ENCODE measurements at places on chromosomes 6 and 20.

DNA sequence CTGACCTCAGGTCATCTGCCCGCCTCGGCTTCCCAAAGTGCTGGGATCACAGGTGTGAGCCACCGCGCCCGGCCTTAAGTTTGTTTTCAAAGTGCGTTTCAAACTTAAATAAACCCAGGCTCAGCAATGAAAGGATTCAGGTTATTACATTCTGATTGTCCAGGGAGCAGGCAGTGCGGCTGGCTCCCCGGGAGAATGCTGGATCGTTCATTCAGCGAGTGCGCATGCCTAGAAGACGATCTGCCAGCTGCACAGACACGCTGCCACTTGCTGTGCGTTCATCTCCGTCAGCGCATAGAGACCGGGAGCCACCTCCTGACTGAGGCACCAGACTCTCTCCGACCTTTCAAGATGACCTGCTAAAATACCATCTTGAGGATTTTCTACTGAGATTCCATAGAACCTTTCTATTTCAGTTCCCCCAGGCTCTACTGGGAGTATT is 163.9 kb upstream of the ZNF217 start:
- no peak for DNase-seq

GRCh38 chr6:143676437-143677045 is 1.2 kb upstream of the PHACTR2 start:
- DNase-seq: no peak

DNA sequence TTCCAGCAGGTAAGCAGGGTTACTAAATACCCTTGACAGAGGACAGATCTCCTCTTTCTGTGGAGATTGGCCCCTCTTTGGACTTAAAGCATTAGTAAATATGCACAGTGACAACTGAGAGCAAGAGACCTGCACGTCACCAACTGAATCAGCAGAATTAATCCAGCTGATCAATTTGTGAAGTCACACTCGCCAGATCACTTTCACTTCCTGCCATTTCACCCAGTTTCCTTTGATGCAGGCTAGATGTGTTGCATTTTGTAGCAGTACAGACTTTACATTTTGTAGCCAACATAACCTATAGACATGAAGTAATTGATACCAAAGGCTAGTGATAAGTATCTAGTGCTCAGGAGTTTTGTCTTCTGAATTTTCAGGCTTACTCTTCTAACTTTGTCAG is 11.9 kb downstream of the SYNE1 start:
- DNase-seq: peak; percentile 12

- no peak for DNase-seq
Observed at GRCh38 chr20:24620937-24621519, 151.6 kb downstream of the SYNDIG1 start.

DNA sequence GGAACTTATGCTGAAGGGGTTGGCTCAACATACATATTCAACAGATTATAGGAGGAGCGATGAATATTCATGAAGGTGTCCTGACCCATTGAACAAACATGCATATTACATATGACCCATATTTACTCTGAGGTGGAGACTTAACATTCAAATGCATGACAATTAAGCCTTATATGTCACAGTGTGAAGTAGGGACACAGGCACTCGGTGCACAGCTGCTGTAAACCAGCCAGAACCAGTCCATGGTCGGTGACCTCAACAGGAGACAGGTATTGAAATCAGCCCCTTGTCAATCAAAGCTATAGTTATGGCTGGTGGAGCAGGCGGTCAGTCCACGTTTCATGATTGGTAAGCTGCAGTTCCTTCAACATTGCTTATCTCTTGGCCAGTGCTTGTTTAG is 347.3 kb downstream of the THBS2 start:
- no peak for DNase-seq

- DNase-seq: no peak
Observed at GRCh38 chr6:76774781-76775384, 688.4 kb downstream of the HTR1B start.

- DNase-seq: no peak
Observed at GRCh38 chr6:20213271-20213798, 1.1 kb upstream of the MBOAT1 start.

DNA sequence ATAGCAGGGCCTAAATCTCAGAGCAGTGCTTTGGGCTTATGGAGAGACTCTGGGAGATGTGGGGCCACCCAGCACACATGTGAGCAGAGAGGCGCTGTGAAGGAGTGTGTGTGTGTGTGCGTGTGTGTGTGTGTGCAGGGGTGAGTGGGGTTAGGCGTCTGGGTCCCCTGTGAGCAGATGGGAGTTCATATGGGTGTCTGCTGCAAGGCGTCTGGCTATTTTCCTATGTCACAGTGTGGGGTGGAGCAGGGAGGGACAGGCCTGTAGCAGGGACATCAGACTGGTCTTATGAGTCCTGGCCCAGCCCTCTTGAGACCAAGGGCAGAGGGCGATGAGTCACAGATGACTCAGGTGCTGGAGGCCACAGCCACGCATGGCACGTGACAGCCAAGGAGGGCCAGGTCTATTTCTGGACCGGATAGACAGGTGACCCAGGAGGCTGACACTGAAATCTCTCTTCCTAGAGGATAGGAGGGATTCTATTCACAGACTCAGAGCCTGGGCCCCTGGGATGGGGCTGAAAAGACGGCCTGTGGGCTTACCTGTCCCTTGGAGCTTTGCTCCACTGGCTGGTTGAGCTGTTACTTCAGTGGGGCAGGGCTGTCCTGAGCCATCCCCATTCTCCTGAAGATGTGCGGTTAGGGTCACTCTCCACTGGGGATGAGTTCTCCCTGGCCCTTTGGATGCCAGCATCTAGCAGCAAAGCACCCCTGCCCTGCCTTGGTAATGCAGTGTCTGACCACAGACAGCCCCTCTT is 28.9 kb downstream of the VEGFA start:
- DNase-seq: no peak

- peak; percentile 69 for DNase-seq
Observed at GRCh38 chr20:34824452-34824805, 1.0 kb downstream of the NCOA6 start.
